ENCODE measurements at places on chromosomes 1 and 21.

- DNase-seq = no peak
These were observed 158.9 kb upstream of the COA6 start for GRCh38 chr1:234214129-234214910.

DNA sequence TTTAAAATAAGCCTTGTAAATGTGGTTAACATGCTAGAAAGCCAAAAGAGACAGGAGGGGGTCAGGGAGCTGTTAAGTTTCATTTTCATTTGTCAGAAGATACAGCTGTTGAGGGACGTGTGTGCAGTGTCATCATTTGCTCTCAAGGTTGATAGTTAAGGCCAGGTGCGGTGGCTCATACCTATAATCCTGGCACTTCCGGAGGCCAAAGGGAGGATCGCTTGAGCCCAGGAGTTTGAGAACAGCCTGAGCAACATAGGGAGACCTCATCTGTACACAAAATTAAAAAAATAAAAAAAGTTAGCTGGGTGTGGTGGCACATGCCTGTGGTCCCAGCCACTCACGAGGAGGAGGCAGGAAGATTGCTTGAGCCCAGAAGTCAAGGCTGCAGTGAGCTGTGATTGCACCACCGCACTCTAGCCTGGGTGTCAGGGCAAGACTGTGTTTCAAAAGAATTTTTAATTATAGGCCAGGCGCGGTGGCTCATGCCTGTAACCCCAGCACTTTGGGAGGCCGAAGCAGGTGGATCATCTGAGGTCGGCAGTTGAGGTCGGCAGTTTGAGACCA is 22.7 kb downstream of the ZBTB8OS start:
- no peak for DNase-seq

DNA sequence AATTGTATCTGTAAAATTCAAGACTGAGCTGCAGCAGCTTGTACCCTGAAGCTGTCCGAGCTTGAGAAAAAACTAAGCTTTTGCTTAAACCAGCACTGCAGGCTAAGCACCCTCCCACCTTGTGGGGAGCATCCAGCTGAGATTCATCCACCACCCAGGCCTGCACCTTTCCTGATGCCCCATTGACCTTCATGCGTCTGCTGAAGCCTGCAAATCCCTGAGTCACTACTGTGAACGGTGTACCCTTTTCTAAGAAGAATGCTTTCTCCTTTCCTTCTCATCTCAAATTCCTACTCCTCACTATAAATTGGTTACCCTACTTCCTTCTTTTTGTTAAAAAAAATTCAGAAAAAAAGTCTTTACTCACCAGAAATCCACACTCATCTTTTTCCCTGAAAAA is 90.9 kb upstream of the RGS18 start:
- DNase-seq = no peak

GRCh38 chr1:21932127-21932526 is 5.0 kb downstream of the HSPG2 start:
- DNase-seq = no peak

- peak; percentile 21 for DNase-seq
These were observed 428.8 kb downstream of the SMYD3 start for GRCh38 chr1:246078126-246078887.

GRCh38 chr1:41416081-41416480 is 54.8 kb downstream of the FOXO6 start:
- DNase-seq = no peak
